Left hindlimb (tissue), 1 donor: ENCODE measurements at places on chromosomes 1 and 21.

DNA sequence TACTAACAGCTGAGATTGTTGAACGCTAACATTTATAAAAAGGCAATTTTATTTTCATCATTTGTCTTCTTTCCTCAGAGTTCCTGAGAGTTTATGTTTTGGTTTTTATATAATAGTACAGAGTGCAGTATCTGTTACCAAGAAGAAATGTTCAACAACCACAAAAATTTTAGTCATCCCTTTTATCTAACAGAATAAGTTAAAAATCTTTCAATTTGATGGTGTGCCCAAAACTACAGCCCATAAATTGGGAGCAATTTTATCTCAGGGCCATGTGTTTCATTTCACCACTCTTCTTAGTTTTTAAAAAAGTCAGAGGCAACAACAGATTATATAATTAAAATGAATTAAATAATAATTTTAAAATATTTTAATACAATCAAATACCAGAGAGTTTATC lies 37.1 kb downstream of the NEXN start:
- no peak for DNase-seq

- DNase-seq, result no peak
These were observed 58.7 kb upstream of the POU3F1 start for GRCh38 chr1:38105267-38105666.

DNA sequence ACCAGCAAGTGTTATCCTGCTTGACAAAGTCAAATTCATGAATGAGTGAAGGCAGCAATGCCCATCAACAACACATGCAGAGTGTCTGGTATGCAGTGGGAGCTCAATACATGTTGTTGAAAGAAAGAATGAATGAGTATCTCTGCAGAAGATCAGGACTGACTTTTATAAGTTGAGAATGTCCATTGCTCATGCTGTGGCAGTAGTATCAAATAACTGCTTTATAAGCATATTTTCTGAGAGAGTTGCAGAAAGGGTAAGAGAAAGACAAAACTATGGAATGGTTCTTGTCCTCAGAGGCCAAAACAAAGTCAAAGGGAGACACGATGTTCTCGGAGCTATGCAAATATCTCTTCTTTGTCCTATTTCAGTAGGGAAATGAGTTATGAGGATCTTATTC lies 288.7 kb downstream of the LMX1A start:
- DNase-seq, result no peak

DNA sequence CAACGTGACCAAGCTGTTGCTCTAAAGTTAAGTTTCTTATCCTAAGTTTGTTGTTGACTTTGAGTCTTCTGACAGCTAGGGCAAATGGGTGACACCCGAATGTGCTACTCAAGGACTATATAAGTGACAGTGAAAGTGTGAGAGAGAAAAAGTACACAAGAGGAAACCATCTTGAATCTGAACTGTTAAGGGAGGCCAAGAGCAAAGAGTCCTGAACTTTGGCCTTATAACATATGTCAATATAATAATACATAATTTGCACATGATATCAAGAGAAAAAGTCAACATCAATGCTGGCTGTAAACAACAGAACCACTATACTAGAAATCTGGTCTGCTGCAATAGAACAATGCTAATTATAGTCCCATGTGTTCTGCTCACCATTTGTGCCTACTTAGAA lies 29.5 kb downstream of the SYNJ1 start:
- DNase-seq, result no peak

GRCh38 chr1:16903458-16903796 lies 7.6 kb downstream of the RNU1-2 start:
- DNase-seq, result no peak

DNA sequence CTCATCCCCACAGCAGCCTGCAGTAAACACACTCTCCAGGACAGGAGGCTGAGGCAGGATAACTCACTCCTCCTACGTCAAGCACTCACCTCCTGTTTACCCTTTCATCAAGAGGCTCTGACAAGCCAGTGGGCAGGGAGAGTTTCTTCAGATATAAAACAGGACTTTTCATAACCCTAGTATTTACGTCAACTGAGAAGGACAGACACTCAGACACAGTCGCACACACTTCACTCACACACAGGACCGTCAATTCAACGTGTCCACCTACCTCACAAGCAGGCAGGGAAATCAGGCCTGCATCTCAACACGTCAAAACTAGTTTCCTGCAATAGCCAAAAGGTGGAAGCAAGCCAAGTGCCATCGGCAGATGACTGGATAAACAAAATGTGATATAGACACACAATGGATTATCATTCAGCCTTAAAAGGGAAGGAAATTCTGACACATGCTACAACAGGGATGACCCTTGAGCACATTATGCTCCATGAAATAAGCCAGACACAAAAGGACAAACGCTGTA lies 48.6 kb downstream of the ITPKB start:
- DNase-seq, result no peak

DNA sequence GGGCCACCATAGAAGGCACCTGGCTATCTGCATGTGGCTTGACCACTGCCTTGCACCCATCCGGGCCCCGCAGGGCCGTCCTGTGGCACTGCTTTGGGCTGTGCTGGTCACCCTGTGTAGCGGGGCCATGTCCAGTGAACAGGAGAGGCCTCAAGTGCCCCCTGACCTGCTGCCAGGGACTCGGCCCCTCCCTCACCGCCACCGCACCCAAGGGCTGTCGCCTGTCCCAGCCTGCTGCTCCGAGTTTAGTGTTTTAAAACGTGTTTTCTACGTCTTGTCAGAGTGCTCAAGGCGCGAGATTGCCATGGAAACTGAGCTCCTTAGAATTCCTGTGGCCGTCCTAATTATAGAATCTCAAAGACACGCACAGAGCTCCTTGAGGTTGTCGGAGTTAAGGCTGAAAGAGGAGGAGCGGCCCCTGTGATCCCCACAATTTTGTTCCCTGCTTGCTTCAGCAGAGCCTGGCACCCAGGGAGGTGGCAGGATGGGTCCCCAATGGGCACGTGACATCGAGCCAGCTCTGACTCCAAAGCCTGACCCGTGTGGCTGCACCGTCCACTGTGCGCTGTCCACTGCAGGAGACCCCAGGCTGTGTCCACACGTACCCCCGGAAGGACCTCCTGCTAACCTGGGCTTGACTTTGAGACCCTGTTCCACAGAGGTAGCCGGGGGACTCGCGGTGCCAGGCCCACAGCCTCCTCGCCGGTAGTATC lies 66.2 kb downstream of the FAAP20 start:
- peak; percentile 40 for DNase-seq

DNA sequence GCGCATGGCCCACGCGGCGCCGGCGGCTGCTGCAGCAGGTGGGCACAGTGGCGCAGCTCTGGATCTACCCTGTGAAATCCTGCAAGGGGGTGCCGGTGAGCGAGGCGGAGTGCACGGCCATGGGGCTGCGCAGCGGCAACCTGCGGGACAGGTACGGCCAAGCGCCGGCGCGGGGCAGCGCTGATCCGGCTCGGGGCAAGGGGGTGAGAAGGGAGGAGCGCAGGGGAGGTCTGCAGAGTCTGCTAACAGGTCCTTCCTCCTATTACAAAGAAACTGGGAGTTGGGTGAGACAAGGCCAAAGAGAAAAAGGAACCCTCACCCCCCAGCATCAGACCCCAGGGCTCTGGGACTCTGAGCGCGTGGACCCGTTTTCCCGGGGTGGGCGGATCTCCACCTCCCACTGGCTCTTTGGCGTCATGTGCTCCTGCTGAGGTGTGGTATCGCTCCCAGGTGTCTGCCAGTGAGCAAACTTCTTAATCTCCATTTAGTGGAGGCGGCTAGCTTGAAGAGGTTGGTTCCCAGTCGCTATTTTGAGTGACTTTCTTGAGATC lies 431 bp downstream of the MTARC1 start:
- DNase-seq, result no peak

DNA sequence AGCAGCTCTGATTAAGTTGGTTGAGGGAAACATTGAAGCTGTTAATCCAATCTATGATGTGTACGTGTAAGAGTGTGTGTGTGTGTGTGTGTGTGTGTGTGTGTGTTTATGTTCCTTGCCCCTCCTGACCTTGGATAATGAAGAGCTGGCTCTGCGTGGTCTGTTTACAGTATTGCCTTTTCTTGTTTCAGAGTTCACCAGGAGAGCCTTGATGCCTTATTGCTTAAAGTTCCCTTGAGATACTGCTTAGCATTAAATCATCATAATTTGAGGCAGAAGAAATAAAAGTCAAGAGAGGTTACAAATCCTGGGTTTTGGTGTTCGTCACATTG lies 36.4 kb downstream of the CAPN8 start:
- DNase-seq, result no peak

DNA sequence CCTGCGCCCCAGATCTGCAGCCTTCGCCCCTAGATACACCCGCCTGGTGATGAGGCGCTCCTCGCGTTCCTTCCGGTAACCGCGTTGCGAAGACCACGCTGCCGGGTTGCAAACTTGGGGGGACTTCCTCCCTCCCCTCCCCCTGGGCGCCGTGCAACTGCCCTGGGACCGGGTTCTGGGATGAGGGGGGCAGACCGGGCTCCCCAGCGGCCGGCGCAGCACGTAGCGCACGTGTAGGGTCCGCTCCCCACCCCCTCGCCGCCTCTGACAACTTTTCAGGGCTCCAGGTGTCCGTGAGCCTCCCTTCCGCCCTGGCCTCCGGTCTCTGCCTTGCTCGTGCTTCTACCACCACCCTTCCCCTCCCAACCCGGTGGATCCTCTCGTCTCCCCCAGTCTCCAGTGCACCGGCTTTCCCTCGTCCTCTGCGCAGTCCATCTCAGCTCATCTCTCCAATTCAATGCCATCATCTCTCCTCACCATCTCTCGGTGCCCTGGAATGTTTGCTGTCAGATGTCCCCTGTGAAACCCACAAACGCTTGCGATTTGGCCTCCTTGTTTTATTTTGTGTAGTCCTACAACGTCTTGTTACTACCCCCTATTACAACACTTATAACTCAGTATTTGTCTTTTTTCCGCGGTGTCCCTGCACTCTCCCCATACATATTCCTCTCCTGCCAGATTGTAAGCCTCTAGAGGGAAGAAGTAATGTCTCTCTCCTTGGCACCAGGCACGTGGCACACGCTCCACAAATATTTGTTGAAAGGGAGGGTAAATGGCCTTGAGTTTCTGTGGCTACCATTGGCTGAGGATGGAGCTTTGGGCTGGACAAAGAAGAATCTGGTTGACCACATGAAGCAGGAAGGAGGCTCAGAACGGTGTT lies 782 bp downstream of the PCAT6 start:
- DNase-seq, result peak; percentile 61

DNA sequence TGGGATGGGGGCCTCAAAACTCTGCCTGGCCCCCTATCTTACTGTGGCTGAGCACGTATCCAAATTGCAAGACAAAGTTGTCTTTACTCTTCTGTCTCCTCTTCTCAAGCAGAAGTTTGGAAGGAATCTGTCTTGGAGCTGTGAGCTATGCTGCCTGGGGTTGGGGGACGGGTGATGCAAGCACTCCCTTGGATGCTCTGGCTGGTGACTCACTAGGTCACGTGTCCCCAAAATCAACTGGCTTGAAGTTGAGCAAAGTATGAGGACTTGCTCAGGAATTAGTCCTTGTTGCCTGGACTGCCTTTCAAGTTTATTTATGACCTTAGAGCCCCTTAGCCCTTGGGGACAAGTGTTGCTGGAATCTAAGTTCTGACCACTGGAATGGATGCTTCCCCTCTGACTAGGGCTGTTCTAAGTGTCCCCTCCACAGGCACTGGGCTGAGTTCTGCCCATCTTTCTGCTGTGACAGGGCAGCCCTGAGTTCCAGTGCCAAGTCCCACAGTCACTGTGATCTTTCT lies 269.5 kb downstream of the HHAT start:
- no peak for DNase-seq

- DNase-seq, result no peak
These were observed 1202.3 kb downstream of the NCAM2 start for GRCh38 chr21:22200378-22201092.

DNA sequence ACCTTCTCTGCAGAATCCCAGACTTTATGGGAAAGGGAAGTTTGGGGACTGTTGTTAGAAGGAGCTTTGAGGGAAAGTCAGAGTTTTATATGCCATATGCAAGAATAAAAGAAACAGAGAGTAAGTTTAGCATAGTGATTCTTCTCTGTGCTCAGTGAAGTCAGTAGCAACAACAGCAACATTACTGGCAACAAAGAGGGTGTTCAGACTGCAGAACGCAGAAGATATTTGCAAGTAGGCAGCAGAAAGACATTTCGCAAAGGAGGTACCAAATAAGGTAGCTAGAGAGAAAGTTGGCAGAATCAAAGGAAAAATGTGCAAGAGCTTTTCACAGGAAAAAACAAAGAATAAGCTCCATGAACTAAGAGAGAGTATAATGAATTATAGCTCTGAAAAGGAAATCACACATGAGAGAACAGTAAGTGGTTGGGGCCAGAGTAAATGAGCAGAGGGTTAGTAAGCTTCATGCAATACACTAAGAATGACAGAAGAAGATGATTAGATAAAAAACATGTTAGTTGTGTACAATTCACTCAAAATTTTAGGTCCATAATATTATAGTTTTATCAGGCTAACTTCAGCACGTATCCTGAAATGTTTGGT lies 98.1 kb downstream of the NEGR1 start:
- no peak for DNase-seq

DNA sequence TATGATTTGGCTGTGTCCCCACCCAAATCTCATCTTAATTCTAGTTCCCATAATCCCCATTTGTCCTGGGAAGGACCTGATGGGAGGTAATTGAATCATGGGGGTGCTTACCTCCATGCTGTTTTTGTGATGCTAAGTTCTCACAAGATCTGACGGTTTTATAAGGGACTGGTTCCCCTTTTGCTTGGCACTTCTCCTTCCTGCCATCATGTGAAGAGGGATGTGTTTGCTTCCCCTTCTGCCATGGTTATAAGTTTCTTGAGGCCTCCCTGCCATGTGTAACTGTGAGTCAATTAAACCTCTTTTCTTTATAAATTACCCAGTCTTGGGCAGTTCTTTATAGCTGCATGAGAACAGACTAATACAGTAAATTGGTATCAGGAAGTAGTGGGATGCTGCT lies 114.1 kb downstream of the ZNF648 start:
- DNase-seq, result no peak

GRCh38 chr1:233463333-233463732 lies 135.8 kb downstream of the MAP3K21 start:
- DNase-seq, result no peak

- no peak for DNase-seq
These were observed 330.2 kb downstream of the RRAGC start for GRCh38 chr1:38529391-38529790.

GRCh38 chr1:161824618-161825017 lies 58.5 kb downstream of the ATF6 start:
- DNase-seq, result no peak

DNA sequence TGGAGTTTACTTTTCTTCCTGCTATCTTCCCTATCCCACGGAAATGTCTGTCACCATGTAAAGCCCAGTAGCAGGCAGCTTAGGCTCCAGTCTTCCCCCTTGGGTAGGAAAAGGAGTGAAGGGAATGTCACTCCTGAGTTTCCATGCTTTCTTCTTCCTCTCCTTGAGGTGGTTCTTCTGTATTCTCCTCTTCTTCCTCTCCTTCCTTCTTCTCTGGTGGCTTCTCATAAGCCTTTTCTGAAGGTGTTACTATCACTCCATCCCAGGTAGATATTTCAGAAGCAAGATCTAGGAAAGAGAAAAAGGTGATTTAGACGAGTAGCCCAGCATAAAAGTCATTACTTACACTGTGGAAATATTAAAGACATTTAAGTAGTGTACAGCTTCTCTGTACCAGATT lies 3.8 kb downstream of the SNAPIN start:
- DNase-seq, result no peak

GRCh38 chr1:220451532-220451931 lies 76.4 kb upstream of the MARK1 start:
- DNase-seq, result no peak

GRCh38 chr1:201176940-201177339 lies 13.7 kb upstream of the IGFN1 start:
- DNase-seq, result no peak
